Psoas muscle (tissue), 8 donors: ENCODE measurements at places on chromosomes 6 and 20. TPM values are rescaled to one million over a fixed set of nuclear protein-coding genes. Genes with fewer than 3 reads are reported as not detected.

DNA sequence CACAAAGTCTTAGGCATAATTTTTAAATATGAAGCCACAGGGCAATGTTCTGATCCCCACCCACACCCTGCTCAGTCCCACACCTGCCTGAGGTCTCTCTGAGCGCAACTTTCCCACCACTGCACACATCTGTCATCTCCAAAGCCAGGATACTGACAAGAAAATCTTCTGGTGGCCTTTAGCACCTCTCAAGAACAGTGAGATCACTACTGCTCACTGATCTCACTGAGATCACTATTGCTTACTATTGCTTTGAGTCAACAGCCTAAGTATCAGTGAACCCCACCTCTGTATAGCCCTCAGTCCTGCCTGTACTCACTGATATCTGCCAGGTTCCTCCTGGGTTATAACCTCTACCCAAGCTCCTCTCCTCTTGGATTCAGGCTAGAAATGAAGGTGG, 6.4 kb downstream of the TNFRSF21 start:
- H3K36me3 ChIP-seq, result no peaks in the 10 kb centered on the region
- no peak overlapping the region for H3K4me3 ChIP-seq
- DNase-seq, result no peak

DNA sequence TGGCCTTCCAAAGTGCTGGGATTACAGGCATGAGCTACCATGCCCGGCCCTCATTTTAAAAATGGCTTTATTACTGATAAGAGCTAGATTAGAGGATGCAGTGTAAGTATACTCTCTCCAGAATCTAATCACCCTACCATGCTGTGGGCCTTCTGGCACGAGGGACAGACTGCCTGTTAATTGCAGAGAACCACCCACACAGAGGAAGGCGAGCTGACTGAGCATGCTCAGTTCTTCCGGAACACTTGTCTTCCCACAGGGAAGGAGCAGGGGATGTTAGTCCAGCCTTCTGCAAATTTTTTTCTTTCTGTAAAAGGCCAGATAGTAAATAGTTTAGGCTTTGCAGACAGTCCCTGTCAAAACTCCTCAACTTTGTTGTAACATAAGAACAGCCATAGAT, 48.9 kb downstream of the ALDH5A1 start:
- no peaks in the 10 kb centered on the region for H3K4me1 ChIP-seq
- no peak overlapping the region for H3K27ac ChIP-seq
- DNase-seq, result no peak
- no peak overlapping the region for H3K4me3 ChIP-seq

NMBR gene
- not detected for polyA plus RNA-seq

NPEPL1 gene
- polyA plus RNA-seq, result 41.9 TPM

GRCh38 chr6:105747823-105748405, 338.2 kb upstream of the PRDM1 start:
- no peak for DNase-seq
- no peaks in the 10 kb centered on the region for H3K36me3 ChIP-seq
- H3K4me1 ChIP-seq, result no peaks in the 10 kb centered on the region
- H3K27me3 ChIP-seq, result no peaks in the 10 kb centered on the region
- no peak overlapping the region for H3K4me3 ChIP-seq
- no peak overlapping the region for H3K27ac ChIP-seq

DNA sequence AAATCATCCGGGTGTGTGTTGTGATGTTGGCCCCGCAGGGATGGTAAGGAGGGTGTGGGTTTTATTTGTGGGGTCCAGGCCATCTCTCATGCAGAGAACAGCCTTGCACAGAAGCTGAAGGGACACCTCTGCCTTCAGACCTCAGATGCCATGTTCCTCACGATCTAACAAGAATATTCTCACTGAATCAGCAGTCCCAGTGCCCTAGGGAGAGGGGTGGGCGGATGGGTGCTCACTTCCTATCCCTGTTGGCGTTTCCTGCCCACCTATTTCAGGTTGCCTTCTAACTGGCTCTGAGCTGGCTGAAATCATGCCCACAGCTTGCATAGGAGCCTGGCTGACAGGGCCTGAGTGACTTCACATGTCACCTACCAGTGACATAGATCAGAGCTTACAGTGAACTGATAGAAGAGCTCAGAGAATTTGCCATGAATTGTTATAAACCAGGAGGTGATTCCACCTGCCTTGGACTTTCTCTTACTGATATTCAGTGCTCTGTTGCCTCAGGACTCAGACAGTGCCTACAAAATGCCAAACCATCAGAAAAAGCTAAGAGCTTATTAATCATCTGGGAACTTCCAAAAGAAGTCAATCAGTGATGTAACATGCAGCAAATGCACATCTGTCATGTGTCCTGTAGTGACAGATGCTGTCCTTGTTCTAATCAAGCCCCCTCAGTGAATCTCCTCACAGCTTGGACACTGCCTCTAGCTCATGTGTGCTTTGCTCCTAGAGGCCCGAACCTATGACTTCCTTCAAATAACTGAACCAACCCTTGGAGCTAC, 285.8 kb upstream of the PRND start:
- no peaks in the 10 kb centered on the region for H3K36me3 ChIP-seq
- no peak for DNase-seq
- H3K4me3 ChIP-seq, result no peak overlapping the region
- H3K4me1 ChIP-seq, result no peaks in the 10 kb centered on the region
- no peak overlapping the region for H3K27ac ChIP-seq
- H3K27me3 ChIP-seq, result peaks cover 2% of the 10 kb centered on the region

- H3K4me1 ChIP-seq, result no peaks in the 10 kb centered on the region
- DNase-seq, result no peak
Observed at GRCh38 chr6:56143796-56144195, 103.6 kb downstream of the COL21A1 start.

- H3K27me3 ChIP-seq, result no peaks in the 10 kb centered on the region
- no peak overlapping the region for H3K4me3 ChIP-seq
- no peaks in the 10 kb centered on the region for H3K36me3 ChIP-seq
- DNase-seq, result peak; percentile 85
- H3K27ac ChIP-seq, result peak overlapping the region; percentile 83
- peaks cover 47% of the 10 kb centered on the region for H3K4me1 ChIP-seq
Observed at GRCh38 chr6:34276881-34277762, 28.3 kb upstream of the SMIM29 start.

DNA sequence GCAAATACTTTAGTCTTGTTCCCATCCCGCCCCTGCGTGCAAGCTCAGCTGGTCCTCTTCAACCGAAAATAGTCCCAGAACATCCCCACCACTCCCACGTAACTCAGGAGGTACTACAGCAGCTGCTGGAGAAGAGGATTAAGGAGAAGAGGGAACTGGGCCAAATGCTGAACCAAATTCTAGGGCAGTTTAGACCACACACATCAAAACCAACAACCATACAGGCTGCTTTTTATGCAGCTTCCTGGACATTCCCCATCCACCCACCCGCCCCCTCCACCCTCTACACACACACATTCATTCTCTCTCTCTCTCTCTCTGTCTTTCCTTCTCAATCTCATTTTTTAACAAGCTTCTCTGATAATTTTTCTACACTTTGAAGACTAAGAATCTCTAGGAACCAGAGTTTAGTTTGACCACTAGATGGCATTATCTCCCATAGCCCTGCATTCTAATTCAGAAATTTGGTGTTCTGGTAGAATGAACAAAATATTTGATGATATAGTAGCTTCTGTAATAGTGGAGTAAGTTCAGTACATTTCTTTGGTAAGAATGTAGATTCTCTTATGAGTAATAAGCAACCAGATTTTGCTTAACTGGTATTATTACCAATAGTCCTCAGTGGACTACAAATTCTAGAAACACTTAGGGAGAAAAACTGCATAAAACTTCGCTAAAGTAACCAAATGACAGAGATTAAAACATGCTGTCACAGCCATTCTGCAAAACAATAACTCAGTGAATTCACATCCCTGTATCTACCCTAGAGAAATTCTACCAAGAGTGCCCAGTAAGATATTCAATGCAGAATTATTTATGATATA, 52.1 kb upstream of the BEND6 start:
- H3K36me3 ChIP-seq, result no peaks in the 10 kb centered on the region
- no peaks in the 10 kb centered on the region for H3K4me1 ChIP-seq
- peak overlapping the region; percentile 2 for H3K4me3 ChIP-seq
- H3K27ac ChIP-seq, result no peak overlapping the region
- no peak for DNase-seq
